IMR-90 (cell line): ENCODE measurements at places on chromosomes 13 and 19.

DNA sequence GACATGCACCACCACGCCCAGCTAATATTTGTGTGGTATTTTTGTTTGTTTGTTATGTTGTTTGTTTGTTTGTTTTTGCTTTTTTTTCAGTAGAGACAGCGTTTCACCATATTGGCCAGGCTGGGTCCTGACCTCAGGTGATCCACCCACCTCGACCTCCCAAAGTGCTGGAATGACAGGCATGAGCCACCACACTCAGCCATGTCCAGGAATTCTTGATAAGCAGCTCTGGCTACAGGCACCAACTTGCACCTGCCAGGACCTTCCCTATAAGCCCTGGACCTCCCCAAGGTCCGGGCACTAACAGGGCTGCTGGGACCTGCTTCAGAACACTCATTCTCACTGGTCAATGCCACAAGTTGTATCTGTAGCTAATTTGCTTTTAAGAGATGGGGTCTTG is 48.7 kb downstream of the TINCR start:
- DNase-seq, result no peak

DNA sequence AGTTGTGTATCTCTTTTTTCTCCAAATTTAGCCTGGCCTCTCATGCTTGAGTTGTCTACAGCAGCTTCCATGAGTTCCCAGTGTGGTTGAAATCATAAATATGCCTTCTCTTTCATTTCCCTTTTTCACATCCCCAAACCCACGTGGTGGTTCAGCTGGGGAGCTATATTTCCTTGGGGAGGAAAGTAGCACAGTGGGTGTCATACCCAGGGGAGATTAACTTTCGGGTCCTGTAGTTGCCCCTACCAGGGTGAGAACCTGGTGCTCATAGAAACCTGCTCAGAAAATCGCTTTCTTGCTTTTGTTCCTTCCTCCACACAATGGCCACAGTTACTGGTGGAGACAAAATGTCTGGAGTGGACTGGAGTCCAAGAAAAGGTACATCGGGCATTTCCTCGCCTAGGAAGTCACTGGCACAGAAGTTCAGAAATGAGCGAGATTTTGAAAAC is 7.0 kb upstream of the LILRA4 start:
- no peak for DNase-seq

DNA sequence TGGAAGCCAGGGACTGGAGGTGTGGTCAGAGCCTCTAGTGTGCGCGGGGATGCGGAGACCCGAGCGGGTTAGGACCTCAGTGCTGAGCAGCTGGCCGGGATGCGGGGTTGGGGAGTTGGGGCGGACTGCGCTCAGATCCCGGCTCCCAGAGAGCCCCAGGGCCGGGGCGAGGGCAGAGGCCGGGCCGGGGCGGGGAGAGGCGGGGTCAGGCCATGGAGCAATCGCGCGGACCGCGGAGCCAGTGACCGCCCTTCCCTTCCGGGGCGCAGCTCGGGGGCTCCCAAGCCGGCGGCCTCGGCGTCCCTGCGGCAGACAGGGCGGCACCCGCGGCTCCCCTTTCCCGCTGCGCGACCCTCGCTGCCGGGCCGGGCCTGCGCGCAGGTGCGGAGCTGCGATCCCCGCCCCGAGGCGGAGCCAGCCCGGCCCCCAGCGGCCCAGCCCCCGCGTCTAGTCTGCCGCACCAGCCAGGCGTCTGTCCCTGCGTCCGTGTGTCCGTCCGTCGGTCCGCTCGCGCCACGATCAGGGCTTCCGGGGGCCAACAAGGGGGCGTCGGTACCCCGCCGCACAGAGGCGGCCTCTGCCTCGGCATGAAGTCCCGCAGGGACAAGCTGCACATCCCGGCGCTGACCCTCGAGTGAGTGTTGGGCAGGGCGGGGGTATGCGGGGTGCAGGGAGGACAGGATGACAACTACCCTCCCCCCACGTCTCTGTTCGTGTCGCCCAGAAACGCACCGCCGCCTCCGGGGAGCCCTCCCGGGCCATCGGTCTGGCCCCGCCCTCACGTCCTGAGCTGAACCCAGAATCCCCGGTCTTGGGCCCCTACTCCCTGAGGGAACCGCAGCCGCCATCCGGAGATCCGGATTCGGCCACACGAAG is 12.4 kb downstream of the MAST3 start:
- no peak for DNase-seq

GRCh38 chr19:3131168-3131567 is 4.7 kb upstream of the GNA15 start:
- DNase-seq, result no peak

- DNase-seq, result no peak
Measured at GRCh38 chr19:9871626-9872338, 36.7 kb downstream of the PIN1 start.

- no peak for DNase-seq
Measured at GRCh38 chr19:37505958-37506386, 767 bp upstream of the ZNF793 start.

DNA sequence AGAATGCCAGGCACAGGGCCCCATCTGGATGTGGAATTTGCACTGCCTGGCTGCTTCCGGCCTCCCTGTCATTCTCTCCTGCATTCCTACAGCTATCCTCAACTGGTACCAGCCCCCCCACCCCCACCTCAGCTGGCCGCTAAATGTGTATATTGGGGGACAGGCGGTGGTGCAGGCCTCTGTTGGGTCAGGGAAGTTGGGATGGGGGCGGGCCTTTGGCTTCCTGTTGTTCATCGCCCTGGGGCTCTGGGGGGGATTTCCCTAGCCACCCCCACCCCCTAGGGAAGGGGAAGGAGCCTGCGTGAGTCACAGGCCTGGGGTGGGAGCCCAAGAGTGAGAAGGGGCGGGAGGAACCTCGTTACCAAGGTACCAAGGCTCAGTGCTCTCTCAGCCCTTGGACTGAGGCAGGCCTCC is 10.6 kb downstream of the POU2F2 start:
- DNase-seq, result peak; percentile 88

- no peak for DNase-seq
Measured at GRCh38 chr13:99214232-99214631, 13.6 kb downstream of the UBAC2 start.

DNA sequence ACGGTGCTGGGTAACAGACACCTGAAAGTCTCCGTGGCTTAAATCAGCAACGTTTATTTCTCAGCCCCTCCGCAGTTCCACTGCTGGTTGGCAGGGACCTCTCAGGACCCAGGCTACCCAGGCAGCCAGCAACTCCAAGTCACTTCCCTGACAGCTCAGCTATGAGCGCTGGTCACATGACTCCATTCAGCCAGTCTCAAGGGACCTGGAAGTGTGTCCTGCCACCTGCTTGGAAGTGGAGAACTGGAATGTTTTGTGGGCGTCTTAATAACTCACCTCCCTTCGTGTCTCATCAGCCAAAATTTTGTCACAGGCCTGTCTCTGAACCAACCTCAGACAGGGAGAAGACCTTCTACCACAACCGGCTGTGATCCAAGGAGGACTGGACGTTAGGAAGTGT is 72.8 kb downstream of the DPF1 start:
- DNase-seq, result no peak

- DNase-seq, result no peak
Measured at GRCh38 chr19:6067975-6068374, 42.3 kb downstream of the RFX2 start.

DNA sequence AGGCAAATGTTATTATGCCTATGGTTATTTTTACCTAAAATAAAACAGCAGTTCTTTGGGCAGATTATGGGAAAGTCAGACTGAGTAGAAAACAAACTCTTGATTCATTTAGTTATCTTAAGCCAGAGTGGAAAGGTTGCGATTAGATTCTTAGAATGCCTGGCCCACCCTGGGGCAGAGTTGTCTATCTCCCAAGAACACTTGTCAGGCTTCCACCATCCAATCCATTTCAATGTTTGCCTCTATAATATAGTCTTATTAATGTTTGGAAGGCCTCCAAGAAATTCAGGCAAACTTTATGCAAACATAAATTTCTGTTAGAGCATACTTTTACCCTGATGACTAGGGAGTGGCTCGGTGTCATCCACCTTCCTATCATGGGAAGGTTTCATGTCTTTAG is 207.0 kb downstream of the SLITRK6 start:
- no peak for DNase-seq

DNA sequence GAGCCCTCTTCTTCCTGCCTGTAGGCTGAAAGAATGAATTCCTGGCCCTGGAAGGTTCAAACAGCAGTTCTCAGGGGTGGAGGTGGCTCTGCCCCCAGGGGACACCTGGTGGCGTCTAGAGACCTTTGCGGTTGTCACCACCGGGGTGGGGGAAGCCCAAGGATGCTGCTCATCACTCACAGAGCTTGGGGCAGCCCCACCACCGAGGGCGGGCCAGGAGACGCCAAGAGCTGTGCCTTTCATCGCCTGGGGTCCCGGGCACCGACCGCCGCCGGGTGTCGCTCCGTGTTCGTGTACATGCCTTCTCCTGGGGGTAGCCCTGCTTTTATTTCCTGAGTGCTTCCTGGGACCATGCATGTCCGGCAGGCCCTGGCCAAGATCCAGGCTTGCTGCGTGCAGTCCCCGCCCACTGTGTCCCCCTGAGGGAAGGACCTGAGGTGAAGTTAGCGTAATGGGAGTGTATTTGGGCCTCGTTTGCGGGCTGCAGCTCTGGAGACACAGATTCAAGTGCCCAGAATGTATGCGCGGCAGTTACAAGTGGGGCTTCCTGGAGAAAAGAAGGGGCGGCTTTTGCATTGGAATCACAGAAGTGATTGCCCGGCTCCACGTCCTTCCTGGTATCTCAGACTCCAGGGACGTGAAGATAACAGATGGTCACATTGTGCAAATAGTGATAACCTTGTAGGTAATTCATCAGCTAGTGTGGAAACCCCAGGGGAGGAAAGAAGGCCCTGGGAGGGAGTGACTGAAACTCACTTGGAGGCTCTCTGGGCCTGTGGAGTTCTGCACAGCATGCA is 7.8 kb downstream of the DOT1L start:
- peak; percentile 36 for DNase-seq

DNA sequence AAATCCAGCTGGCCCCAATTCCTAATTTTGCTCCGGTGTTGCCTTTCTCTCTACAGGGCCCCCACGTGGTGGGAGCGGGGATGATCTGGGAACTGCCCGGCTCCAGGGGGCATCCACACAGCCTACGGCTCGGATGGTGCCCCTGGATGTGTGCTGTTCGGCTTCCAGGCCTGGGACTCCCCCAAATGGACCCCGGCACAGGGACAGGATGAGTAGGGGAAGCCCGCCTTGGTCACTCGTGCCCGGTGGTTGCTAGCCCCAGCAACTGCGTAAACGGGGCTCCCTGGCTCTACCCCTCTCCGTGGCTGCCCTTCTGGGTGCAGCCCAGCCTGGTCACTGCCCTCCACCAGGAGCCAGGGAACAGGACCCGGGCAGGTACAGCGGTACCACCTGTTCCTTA is 111.5 kb downstream of the TEX26 start:
- no peak for DNase-seq

DNA sequence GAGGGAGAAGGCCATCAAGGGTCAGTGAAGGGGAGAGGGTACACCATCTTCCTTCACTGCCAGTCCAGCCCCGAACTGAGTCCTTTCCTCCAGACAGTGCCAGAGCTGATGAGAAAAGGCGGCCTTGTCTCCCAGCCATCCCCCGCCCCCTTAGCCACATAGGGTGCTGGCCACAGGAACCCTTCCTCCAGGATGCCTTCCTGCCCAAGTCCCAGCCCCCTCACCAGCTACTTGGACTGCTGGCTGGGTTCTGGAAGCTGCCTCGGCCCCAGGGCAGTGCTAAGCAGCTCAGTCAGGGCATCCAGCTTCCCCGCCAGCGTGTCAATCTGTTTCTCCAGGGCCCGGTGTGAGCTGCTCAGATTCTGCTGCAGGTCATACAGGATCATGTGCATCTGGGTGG is 12.6 kb upstream of the SMG9 start:
- DNase-seq, result no peak

DNA sequence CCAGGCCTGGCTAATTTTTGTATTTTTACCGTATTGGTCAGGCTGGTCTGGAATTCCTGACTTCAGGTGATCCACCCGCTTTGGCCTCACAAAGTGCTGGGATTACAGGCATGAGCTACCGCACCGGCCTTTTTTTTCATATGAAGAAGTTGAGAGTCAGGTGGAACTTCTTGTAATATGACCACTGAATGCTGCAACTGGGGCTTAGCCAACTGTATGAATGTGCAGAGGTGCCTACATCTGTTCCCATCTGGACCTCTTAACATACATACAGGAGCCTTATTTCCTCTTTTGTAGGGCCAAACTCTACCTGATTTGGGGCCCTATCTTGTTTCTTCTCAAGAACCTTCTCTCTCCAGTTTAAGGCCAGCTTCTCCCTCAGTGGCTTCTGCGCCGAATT is 11.9 kb upstream of the GGACT start:
- DNase-seq, result no peak

DNA sequence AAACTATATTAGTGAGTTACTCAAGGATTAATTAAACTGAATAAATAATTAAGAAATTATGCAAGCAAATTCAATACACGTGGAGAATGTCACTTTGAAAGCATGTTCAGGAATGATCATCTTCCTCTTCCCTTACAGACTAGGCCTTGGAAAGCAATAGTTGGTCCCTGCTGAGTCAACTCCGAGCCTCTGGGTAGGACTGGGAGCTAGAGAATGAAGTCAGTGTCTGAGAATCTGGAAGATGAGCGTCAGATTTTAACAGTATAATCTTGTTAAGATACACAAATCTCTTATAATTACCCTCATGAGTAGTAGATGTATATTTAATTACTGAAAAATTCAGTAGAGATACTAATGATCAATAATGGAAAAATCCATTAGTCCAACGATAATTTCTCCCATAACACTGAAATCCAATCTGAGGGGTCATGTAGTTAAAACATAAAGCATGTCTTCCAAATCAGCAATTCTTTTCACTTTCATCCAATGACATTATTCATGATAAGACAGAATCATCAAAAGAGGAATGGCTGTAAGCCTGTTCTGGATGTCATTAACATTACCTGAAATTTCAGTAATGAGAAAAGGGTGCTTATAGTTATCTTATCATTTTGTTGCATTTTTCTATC is 423.0 kb downstream of the DCT start:
- peak; percentile 16 for DNase-seq

GRCh38 chr13:81275666-81276258 is 934.8 kb upstream of the SPRY2 start:
- no peak for DNase-seq

DNA sequence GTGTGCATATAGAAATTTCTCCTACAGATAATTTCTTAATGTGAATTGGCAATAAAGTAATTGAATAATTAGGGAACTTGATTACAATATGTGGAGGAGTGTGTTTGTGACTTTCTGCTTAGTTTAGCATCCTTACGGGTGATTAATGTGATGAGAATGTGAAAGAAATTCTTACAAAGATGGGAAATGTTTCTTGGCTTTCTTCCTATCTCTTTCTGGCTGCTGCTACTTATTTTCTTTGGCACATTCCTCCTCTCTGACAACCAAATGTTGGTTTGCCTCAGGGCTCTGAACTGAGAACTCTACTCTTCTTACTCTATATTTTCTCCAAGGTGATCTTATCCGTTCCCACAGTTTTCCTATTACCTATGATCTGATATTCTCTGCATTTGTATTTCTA is 300.1 kb downstream of the TBC1D4 start:
- DNase-seq, result peak; percentile 76

DNA sequence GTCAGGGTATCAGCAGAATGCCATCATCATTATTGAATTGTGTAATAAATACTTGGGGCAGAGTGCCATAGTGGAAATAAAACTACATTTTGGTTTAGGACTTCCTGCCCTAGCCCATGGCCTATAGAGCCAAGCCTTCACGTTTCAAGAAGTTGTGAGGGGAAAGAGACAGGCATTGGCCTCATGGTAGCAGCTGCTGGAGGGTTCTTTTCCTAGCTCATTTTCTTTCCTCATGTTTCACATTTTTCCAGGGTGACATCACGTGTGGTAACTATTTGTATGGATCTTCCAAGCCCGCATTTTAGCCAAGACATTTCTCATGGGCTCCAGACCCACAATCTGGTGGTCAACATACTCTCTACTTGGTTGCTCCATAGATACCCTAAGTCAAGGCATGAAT is 80.4 kb downstream of the LRCH1 start:
- DNase-seq, result peak; percentile 88

GRCh38 chr19:13026462-13027370 is 31.4 kb downstream of the NFIX start:
- peak; percentile 57 for DNase-seq
